Activated CD8-positive, alpha-beta memory T cell treated with anti-CD3 and anti-CD28 coated beads for 1 hour (primary cell): ENCODE measurements at places on chromosomes 4 and X.

GRCh38 chrX:14354521-14354920 lies 174.8 kb upstream of the GLRA2 start:
- no peak for DNase-seq

DNA sequence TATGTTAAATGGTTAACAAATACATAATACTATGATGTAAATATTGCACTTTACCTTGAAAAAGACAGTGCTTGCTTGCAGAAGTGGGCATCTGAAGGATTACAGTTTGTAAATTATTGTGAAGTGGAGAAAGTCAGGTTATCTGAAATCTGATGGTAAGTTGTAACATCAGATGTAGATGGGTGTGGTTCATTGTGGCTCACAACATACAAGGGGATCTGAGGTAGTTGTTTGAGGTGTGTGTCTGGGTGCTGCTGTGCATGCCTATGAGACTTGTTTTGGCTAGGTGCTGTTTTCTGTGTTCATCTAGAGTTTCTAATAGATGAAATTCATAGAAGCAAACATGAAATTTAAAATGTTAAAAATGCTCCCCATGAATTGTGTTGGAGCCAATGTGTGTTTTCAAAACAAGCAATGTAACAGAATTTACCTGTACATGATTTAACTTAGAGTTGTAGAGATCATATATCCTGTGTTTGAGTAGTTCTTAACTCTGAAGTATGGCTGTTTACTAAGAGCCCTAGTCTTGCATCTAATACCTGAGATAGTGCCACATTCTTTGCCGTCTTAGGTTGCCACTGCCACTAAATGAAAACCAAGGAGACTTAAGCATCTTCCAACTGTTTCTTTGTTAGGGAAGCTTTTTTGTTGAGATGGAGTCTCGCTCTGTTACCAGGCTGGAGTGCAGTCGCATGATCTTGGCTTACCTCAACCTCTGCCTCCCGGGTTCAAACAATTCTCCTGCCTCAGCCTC lies 11.9 kb upstream of the NDUFC1 start:
- DNase-seq: no peak

DNA sequence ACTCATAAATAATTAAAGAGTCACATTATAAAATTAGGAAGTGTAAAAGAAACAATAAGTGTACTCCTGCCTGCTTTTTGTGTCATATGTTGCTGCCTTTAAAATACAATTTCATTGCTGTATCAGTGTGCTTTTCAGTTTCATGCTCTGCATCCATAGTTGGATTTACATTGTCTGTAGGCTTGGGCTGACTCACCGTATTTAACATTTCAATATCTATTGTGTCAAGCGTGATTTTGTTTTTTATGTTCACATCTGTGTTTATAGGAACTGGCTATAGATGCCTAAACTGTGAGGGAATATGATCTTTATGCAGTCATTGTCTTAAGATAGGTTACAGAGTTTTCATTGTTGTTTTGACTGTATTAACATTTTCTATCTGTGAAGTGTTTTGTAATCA lies 18.1 kb downstream of the CCSER1 start:
- no peak for DNase-seq

DNA sequence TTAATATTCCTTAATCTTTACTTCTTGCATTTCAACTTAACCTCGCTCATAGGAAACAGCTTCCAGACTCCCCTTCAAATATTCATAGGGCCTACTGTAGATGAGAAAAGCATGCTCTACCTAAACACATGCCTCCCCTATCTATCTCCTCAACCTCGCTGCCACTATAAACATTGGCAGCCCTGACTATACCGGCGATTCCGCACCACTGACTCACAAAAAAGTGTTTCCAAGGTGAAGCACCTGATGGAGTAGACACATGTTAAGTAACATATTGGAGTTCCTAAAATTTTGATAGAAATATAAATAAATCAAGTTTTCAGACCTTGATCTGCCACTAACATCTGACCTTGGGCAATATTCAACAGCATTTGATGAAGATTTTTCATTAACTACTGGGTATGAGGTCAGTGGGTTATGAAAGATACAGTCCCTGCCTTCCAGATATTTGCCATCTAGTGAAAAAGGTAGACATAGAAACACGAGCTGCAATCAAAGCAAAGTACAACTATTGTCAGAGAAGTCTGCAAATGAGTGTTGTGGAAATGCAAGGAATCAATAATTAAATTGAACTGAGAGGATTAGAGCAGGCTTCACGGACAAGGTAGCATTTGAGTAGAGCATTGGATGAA lies 184.2 kb downstream of the MAML3 start:
- no peak for DNase-seq

DNA sequence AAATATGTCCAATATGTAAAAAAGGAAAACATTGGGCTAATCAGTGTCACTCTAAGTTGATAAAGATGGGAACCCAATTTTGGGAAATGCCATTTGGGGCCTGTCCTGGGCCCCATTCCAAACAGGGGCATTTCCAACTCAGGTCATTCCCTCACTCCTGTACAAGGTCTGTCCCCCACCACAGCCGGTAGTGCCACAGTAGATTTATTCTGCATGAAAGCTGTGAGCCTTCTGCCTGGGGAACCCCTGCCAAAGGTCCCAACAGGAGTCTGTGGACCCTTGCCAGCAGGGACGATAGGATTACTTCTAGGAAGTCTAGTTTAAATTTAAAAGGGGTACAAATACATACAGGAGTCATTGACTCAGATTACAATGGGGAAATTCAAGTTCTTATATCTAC lies 317.6 kb upstream of the GNPDA2 start:
- no peak for DNase-seq

GRCh38 chr4:28436191-28437080 lies 1575.8 kb downstream of the STIM2 start:
- no peak for DNase-seq

- no peak for DNase-seq
Observed at GRCh38 chrX:54358424-54359211, 772 bp upstream of the WNK3 start.

GRCh38 chrX:6021316-6022091 lies 207.2 kb downstream of the NLGN4X start:
- DNase-seq: no peak

DNA sequence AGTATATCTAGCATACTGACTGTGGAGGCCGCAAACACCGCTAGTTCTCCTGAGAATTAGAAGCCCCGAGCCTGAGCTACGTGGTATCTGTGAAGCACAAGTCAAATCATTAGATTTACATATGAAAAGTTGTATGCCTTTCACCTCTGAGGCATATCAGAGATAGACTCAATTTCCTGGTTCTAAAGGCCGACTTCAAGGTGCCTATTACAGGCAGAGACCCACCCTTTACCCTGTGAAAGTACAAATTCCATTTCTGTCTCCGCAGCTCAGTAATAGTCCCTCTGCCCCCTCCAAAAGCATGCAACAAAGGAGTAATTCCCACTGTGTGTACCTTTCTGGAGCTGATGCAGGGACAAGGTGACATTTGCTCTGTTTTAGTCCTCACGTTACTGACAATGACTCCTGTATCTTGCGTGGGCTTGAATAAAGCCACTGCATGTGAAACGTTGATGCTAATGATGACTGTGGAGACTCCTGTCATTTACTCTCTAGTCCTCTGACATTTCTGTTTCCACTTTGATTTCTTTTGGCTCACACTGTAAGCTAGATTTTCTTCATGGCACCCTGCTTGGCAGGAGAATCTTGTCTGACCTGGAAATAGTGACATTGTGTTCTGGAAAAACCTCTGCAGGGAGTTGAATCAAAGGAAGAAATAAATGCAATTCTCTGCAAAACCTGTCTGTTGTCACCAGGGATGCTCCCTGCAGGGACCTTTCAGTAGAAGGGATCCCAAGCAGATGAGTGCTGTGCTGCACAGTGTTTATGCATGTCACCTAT lies 273.2 kb upstream of the EMCN start:
- no peak for DNase-seq

DNA sequence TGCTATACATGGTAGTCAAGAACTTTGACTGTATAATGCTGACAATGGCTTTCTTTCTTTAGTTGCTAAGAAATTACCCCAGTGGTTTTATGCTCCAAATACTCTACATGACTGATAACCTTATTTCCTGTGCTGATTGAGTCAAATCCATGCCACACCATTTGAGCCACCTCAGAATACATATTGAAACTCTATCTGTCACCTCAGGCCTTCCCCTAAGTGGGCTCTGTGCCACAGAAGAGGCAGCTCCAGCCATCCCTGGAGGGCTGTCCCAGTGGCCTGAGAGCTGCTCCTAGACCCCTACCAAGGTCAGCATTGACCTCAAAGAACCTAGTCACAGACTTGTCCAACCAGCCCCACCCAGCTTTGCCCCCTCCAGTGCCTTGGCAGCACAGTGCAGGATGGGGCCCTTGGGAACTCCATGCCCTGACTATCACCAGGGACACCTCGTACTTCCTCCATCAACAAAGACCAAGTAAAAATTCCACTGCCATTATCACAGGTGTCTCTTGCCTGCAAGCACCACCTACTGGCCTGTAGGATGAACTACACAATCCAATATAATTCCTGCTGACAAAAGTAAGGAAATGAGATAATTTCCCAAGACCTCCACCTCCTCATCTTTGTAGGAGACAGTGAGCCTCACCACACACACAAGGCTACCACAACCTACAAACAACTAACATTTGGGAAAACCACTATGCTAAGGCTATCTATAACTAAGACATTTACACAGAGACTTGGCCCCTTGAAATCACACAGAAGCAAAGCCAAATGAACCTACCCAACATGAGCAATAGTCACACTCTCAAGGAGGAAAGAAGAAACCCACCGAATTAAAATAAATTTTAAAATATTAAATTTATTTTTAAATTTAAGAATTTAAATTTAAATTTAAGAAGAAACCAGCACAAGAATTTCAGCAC lies 239.9 kb downstream of the NKX6-1 start:
- DNase-seq: no peak

- DNase-seq: no peak
Observed at GRCh38 chr4:30860978-30861377, 140.8 kb downstream of the PCDH7 start.

DNA sequence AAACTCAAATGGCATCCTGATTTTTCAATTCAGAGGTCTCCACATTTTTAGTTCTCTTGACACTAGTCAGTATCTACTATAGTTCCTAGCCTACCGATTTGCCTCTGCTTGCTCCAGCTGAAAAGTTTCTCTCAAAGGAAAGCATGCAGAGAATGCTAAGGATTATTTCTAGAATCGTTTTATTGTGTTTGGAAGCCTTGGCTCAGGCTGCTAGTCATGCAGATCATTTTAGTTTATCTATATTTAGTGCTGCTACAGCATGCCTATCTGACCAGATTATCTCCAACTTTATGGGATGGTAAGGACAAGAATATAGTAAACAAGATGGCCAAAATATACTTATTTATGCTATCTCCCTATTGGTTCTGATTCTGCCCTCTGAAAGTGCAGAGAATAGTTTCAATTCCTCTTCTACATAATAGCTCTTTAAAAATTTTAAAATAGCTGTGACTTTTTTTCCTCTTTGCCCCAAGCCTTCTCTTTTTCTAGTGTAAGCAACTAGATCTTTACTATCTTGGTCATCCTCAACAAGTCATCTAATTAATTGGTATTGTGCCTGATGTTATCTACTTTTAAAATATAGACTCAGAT lies 15.7 kb upstream of the DRP2 start:
- DNase-seq: no peak

DNA sequence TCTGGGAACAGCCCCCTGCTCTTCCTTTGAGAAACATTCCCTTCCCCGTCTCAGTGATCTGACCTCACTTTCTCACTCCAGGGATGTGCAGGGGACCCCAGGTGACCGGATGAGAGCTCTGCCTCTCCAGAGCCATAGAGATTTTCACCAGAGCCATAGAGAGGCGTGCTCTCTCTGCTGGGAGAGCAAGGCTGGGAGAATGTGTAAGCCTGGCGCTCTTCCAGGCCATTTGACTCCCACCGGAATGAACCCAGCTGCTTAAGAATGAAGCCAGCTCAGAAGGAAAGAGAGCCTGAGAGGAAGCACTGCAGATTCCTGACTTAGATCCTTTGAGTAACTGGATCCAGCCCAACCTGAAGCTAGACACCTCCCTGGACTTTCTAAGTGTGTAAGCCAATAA lies 106.4 kb downstream of the DHX15 start:
- DNase-seq: no peak

- no peak for DNase-seq
Observed at GRCh38 chrX:133958997-133959688, 26.3 kb downstream of the GPC3 start.

- no peak for DNase-seq
Observed at GRCh38 chrX:42219231-42219630, 295.9 kb upstream of the CASK start.

DNA sequence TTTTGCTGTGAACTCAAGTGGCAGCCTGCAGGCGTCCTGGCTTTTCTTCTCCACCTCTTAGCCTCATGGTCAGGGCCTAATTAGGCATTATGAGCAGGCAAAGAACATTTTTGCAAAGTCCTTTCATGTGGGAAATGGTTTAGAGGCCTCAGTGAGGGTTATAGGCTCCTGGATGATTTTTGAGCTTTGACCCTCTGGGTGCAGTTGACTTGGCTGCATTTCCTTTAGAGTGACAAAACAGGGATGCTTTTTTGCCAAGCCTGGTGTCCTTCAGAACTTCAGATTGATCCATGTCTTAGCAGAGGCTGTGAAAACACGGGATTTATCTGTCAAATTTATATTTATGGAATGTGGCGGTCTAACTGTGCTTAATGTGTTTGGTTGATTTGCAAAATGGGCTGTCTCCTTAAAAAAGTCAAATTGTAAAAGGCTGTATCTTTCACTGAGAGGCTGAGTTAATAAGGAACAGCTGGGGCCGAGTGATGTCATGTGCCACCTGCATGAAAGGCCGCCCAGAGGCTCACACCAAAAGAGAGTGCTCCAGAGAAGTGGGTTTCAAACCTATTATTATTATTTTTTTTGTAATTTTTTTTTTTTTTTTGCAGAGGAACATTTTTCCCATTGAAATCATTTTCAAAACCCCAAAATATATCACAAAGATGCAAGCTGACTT lies 192.2 kb upstream of the ARX start:
- DNase-seq: no peak

DNA sequence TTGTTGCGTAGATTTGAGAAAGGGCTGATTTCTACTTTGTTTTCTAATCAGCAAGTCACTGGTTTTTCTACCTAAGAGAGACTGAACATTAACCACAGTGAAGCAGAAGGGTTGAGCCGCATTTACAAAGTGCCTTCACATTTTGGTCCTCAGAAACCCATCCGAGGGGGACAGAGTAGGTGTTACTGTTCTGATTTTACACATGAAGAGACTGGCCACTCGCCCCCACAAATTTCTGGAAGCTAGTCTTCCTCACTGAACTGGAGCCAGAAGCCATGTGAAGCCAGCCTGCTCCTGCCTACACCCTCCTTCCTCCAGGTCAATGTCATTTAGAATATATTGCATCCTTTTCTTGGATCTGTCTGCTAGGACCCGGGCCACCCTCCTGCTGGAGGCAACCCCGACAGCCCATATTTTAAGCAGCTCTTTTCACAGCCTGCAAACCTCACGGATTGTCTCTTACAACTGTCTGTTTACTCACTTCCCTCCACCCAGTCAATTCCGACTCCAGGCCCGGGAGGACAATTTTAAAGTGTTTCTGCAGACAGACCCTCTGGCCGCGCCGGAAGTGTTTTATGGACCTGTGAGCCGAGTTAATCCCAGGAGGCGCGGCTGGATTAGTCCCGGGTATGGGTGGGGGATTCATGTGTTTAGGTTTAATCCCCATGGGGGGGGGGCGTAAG lies 73.2 kb upstream of the BCOR start:
- DNase-seq: no peak

GRCh38 chr4:136124251-136124745 lies 1408.0 kb downstream of the PCDH18 start:
- DNase-seq: no peak
